ENCODE measurements at places on chromosomes 3 and 15.

- DNase-seq: no peak
These were observed 78.8 kb downstream of the FBLN2 start for GRCh38 chr3:13627681-13628080.

- no peak for DNase-seq
These were observed 74.7 kb upstream of the SNRK start for GRCh38 chr3:43211681-43212080.

GRCh38 chr15:99502182-99502581 lies 63.6 kb upstream of the MEF2A start:
- no peak for DNase-seq

GRCh38 chr3:98968347-98968746 lies 66.9 kb upstream of the DCBLD2 start:
- DNase-seq: no peak

- no peak for DNase-seq
These were observed 77.6 kb downstream of the TOP2B start for GRCh38 chr3:25587094-25587493.

DNA sequence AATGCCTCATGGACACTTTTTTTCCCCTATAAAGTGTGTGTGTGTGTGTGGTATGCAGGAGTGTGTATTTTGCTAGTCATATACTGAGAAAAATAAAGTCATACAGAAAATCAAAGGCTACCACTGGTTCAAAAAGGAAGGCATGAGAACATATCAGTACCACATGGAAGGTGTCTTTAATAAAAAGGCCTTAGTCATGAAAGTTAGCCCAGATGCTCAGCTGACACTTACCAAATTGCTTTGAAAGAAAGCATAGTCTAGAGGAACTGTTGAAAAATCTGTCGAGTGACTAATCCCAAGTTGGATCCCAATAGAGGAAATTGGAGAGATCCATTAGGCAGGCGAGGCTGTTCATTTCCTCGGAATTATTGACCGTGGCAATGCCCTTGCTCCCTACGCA lies 432.9 kb upstream of the CFAP20DC start:
- DNase-seq: no peak

DNA sequence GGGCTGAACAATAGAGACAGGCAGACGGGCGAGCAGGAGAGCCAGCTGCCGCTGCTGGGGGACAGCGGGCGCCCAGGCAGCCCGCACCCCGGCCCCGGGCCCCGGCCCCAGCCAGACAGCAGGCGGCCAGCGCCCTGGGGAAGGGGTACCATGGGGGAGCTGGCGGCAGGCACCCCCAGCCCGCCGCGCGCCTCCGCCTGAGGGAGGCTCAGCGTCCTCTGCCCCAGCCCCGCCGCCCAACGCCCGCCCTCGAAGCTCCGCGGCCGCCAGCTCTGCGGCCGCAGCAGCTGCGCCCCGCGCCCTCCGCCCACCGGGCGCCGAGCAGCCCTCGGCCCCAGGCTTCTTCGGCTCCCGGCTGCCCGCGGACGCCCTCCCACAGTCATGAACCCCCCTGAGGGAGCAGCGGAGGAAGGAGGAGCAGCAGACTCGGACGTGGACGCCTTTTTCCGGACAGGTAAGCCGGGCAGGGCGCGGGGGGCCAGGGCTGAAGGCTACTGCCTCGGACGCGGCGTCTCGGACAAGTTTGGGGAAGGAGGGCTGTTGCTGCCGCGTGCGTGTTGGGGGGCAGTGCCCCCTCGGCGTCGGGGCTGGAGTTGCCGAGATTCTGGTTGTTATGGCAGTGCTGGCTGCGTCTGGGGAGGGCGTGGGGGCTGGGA lies 41.6 kb upstream of the ROPN1 start:
- no peak for DNase-seq

DNA sequence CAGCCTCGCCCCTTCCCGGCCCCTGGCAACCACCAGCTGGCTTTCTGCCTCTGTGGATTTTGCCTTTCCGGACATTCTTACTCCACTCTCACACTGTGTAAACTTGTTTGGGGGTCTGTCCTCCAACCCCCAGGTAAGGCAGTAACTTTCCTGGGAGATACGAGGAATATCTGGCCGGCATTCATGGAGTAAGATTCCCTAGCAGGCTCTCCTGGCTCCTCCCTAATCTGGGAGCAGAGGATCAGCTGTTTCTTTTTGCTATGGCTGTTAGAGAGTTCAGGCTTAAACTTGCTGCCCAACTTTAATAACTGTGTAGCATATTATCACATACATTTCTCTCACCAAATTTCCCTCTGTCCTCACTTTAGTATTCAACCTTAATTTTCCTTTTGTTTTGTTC lies 64.3 kb downstream of the IGF2BP2 start:
- DNase-seq: no peak

DNA sequence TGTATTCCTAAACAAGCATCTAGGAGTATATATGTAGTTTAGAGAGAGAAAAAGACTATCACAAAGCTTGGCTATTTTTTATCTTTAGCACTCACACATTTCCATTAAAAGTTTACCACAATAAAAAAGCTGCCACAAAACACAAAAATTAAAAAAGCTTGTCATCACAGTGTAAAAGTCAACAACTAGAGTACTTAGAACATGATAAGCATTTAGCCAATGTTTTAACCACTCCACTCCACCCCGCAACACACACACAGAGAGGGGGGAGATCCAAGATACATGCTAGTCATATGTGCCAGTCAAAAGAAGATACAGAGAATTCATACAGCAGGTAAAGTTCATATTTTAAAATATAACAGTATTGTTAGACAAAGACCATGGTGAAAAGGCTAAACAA lies 79.7 kb downstream of the STAG1 start:
- DNase-seq: no peak

DNA sequence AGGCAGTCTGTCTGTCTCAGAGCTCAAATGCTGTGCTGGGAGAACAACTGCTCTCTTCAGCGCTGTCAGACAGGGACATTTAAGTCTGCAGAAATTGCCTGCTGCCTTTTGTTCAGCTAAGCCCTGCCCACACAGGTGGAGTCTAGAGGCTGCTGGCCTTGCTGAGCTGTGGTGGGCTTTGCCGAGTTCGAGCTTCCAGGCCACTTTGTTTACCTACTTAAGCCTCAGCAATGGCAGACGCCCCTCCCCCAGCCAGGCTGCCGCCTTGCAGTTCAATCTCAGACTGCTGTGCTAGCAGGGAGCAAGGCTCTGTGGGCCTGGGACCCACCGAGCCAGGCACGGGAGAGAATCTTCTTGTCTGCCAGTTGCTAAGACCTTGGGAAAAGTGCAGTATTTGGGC lies 25.0 kb upstream of the RPP14 start:
- DNase-seq: no peak

DNA sequence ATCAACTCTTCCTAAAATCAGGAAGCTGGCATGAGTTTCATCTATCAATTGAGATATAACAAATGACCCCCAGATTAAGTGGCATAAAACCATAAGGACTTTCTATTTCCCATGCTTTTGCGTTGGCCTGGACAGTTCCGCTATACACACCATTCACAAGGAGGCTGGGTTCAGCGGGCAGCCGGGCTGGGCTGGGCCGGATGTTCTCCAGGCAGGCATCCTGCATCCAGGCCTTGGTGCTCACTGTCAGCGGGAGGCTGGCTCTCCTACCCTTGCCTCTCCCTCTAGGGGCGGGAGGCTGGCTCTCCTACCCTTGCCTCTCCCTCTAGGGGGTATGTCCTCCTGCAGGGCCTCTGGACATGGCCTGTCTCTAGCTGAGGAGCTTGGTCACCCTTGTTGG lies 266.0 kb upstream of the ARRDC4 start:
- no peak for DNase-seq

DNA sequence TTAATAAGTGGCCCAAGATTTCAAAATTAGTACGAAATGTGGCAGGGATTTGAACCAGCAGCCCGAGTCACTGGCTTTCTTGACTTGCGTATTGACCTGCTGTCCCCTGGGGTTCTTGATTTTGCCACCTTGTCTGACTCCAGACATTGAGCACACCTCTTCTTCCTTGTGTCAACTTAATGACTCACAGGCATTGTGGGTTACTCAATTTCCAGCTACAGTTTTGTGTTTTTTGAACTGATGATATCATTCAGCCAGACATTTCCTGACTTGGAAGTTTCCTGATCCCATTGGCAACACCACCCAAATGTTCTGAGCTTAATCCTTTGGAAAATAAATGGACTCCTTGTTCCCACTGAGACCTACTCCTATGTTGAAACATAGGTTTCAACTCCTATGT lies 64.2 kb downstream of the MOBP start:
- DNase-seq: no peak

GRCh38 chr3:57281715-57282114 lies 10.8 kb downstream of the ASB14 start:
- DNase-seq: no peak

DNA sequence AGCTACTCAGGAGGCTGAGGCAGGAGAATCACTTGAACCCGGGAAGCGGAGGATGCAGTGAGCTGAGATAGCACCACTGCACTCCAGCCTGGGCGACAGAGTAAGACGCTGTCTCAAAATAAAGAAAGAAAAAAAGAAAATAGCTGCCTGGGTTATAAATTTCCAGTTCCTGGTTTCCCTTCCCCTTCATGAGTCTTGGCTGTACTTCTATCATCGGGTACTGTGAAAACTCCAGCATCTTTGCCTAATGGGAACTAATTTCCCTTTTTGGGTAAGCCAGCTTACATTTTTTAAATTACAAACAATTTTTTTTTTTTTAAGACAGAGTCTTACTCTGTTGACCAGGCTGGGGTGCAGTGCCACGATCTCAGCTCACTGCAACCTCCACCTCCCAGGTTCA lies 15.0 kb downstream of the DENND4A start:
- DNase-seq: no peak

GRCh38 chr15:69098771-69099170 lies 61.7 kb upstream of the GLCE start:
- DNase-seq: no peak

DNA sequence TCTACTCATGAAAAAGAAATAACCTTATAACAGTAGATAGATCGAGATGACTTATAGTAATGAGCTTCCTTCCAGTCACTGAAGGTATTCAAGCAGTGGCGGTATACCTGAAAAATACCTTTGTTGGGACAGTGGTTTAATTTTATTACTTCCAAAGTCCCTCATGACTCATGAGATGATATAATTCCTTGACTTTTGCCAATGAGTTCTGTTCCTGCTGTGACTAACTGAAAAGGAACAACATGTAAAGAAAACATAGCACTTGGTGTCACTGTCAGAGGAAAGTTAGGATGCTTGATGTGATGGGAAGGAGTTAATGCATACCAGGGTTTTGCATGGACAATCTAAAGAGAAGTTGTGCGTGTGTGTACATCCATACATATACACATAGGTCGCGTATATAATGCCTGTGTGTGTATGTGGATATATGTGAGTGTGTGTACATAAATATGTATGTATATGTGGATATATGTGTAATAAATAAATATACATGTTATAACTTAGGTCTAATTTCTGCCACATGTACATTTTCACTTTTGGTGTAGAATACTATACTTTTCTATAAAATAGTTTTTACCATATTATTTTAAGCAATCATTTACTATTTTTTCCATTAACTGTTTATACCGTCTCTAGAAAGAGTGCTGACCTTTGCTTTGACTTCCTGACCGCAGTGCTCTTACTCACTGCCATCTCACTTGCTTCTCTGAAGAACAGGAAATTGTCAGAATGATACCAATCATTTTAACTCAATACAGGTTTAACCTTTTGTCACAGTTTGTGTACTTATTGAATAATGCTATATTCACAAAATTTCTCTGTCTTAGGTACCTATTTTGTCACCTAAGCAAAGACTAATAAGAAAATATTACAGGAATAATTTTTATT lies 12.6 kb upstream of the PAK2 start:
- DNase-seq: no peak

GRCh38 chr15:91209726-91210125 lies 109.7 kb downstream of the SV2B start:
- no peak for DNase-seq

DNA sequence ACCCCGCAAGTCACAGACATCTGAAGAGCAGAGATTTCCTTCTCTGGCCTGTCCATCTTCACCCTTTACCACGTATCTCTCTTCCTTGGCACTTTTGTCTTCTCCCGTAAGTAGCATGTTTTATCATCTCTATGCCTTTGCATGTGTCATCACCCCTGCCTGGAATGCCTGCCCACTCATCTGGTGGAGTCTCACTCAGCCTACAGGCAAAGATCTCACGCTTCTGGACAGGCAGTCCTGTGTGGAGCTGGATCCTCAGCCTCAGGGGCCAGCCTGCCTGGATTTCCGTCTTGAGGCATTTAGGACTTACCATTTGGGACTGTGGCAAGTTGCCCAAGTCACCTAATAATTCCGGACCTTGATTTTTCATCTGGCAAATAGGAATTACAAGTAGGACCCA lies 114.3 kb upstream of the CACNA2D3 start:
- no peak for DNase-seq

DNA sequence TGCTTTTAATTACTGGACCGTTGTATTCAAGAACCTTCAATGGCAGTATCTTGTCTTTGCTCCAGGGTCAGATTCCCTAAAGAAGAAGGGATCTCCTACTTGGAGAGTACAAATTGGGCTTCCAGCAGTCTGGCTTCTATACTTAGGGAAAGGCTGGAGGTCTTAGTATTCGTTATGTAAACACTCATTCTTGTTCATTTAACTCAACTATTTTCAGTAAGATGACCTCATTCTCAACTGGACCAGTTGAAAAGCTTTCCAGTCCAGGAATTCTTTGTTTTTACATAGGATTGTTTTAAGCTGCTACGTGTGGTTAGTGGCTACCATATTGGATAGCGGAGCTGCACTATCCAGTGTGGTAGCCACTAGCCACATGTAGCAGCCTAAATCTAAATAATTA lies 4.6 kb downstream of the SENP5 start:
- DNase-seq: no peak

GRCh38 chr3:127753338-127753737 lies 69.0 kb downstream of the MGLL start:
- DNase-seq: peak; percentile 18

DNA sequence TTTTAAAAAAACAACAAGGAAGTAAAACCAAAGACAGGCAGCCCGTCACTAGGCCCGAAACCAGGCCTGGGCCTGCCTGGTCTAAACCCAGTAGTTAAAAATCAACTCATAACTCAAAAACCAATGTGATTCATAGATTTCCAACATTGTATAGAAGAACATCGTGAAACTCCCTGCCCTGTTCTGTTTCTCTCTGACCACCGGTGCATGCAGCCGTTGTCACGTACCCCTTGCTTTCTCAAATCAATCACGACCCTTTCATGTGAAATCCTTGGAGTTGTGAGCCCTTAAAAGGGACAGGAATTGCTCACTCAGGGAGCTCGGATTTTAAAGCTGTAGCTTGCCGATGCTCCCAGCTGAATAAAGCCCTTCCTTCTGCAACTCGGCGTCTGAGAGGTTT lies 89.5 kb downstream of the DCLK3 start:
- DNase-seq: no peak
